ENCODE measurements at places on chromosomes 7 and 10.
A peak's percentile ranks its signal among the peaks of the same experiment; 100 is the strongest.

GRCh38 chr10:112491144-112491543 is 44.1 kb downstream of the VTI1A start:
- no peaks in the 10 kb centered on the region for H3K27me3 ChIP-seq
- H3K4me1 ChIP-seq: peaks cover 4% of the 10 kb centered on the region
- H3K27ac ChIP-seq: no peak overlapping the region
- no peak overlapping the region for H3K4me3 ChIP-seq

DNA sequence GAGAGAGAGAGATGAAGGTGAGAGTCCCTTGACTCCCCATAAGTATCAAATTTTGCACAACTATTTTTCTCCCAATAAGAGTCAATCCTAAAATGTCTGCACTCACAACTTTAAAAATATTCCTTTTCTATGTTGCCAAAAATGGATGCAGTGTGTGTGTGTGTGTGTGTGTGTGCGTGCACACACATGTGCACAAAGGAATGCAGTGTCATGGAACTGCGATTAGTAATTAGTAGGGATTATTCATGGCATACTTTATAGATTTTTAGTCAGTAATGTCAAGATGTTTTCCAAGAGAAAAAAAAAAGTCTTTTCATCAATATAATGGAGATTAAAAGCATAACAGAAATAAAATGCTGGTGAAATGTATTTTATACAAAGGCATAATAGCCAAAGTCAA is 179.1 kb upstream of the LRRTM3 start:
- no peaks in the 10 kb centered on the region for H3K27me3 ChIP-seq
- no peak overlapping the region for H3K4me3 ChIP-seq
- H3K27ac ChIP-seq: no peak overlapping the region
- H3K4me1 ChIP-seq: no peaks in the 10 kb centered on the region

DNA sequence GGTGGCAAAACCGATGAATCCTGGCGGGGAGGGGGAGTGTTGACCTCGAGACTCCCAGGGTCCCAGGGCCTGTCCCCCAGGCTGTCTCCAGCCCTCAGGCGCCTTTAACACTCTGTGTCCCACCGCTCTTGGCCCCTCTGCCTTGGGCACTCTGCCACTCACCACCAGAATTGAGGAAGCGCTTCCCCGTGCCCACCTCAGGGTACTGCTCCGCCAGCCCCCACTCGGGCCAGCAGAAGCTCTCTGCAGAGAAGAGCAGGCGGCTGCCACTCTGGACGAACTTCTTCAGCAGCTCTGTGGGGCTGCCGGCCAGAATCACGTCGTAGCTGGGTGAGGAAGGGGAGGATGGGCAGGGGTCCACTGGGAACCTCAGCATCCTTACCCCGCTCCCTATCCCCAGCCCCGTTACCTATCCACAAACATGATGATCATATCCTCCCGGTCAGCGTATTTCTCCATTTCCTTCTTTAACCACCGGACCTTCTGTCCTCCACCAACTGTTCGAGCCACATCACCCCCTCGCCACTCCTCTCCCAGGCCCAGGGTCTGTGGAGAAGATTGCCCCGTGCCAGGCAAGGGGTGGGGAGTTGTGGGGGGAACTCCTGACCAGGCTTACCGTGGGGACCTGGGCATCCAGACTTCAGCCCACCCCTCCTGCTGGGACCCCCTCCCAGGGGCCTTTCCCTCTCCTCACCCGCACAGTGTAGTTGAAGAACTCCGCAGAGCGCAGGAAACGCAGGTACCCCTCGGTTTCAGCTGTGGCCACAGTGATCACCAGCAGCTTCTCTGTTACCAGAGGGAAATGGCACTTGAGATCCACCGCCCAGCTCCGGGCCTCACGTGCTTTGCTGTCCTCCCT is 1.2 kb downstream of the PLOD3 start:
- peak overlapping the region; percentile 82 for H3K27ac ChIP-seq
- H3K4me3 ChIP-seq: peak overlapping the region; percentile 96
- peaks cover 20% of the 10 kb centered on the region for H3K36me3 ChIP-seq
- no peak for DNase-seq
- peaks cover 27% of the 10 kb centered on the region for H3K4me1 ChIP-seq

DNA sequence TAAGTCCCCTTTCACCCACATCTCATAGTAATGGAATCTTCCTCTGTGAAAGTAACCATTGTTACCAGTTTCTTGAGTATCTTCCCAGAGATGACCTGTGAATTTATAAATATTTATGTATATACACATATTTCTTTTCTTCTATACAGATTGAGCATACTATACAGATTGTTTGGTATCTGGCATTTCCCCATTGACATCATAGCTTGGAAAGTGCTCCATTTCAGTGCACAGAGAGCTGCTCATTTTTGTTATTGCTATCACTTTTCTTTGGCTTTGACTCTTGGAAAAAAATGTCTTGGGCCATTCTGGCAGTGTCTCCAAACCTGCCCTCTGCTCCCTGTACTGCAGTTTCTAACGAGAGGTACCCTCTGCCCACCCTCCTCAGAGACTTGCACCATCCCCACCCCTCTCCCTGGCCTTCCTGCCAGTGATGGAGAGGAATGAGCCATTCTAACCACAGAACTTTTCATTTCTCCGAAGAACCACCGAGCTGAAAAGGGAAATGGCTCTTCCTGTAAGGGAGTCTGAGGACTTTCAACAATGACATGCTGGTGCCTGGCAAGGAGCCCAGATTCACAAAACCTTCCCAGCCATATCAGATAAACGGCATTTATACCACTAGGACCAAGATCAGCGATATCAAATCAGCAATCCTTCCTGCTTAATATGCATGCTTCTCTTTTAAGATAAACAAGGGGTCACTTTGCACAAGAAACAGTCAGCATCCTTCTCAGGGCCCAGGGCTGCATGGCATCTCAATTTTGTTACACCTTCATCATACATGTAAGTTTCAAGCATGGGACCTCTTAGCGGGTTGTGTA is 19.7 kb upstream of the CCSER2 start:
- H3K27me3 ChIP-seq: peaks cover 12% of the 10 kb centered on the region
- peak overlapping the region; percentile 86 for H3K27ac ChIP-seq
- peaks cover 15% of the 10 kb centered on the region for H3K36me3 ChIP-seq
- DNase-seq: peak; percentile 50
- peak overlapping the region; percentile 62 for H3K4me3 ChIP-seq

DNA sequence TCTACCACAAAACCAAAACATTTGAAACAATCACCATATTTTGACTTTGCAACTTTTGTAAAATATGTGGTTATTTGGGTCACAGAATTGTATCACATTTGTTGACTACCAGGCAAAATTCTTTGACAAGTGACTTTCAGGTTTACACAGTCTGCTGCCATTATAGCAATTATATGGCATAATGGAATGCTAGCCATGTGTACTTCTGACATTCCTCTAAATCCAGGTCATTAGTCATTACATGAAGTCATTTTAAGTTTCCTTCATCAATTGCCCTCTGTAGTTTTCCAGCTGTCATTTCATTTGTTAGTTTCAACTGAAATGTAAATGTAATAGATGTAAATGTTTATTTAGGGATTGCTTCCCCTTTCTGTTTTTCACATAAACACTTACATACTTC is 137.5 kb downstream of the IMMP2L start:
- H3K4me1 ChIP-seq: no peaks in the 10 kb centered on the region
- no peak for DNase-seq
- no peaks in the 10 kb centered on the region for H3K27me3 ChIP-seq
- H3K4me3 ChIP-seq: no peak overlapping the region
- H3K36me3 ChIP-seq: peaks cover 2% of the 10 kb centered on the region

DNA sequence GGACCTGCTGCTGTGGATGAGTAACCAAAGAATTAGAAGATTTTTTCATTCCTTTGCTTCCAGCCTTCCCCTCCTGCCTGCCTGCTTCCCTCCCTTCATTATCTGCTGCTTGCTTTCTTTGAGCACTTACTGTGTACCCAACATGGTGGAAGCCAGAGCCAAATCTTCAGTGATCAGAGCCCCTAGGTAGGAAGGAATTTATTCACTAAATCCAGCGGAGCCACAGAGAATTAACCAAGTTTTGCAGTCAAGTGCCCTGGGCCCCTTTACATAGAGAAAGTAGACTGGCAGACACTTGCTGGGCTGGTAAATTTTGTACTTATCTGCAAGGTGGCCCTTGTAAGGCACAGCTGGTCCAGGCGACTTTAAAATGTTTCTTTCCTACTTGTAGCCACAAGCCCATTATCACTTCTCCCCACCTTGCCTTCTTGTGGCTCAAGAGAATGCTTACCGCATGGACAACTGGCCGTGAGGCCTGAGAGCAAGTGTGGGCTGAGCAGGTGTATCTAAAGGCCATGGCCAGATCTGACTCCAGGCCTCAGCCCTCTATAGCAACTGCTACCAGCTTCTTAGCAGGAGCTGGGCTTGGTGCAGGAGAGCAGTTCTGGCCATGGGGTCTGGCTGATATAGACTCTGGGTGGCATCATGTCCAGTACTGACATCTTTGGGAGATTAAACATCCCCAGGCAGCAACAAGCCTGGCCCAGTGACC is 11.1 kb downstream of the UNC5B start:
- H3K4me1 ChIP-seq: no peaks in the 10 kb centered on the region
- DNase-seq: no peak
- H3K27ac ChIP-seq: no peak overlapping the region

DNA sequence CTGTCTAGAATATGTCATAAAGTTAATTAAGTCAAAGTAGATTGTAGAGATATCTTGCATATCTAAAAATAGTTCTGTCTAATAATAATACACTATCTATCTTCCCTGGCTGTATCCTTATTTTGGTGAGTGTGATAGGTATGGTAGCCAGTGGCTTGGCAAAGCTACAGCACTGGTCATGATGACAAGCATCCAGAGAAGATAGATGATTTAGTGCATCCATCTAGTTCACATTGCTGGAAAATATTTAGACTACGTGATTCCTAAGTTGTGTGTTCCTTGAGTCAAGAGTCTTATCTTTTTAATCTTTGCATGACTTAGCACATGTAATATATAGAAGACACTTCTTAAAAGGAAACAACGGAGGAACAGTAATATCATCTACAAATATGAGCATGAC is 711.2 kb upstream of the KCND2 start:
- H3K27me3 ChIP-seq: no peaks in the 10 kb centered on the region
- H3K4me1 ChIP-seq: no peaks in the 10 kb centered on the region
- H3K36me3 ChIP-seq: no peaks in the 10 kb centered on the region
- DNase-seq: no peak

DNA sequence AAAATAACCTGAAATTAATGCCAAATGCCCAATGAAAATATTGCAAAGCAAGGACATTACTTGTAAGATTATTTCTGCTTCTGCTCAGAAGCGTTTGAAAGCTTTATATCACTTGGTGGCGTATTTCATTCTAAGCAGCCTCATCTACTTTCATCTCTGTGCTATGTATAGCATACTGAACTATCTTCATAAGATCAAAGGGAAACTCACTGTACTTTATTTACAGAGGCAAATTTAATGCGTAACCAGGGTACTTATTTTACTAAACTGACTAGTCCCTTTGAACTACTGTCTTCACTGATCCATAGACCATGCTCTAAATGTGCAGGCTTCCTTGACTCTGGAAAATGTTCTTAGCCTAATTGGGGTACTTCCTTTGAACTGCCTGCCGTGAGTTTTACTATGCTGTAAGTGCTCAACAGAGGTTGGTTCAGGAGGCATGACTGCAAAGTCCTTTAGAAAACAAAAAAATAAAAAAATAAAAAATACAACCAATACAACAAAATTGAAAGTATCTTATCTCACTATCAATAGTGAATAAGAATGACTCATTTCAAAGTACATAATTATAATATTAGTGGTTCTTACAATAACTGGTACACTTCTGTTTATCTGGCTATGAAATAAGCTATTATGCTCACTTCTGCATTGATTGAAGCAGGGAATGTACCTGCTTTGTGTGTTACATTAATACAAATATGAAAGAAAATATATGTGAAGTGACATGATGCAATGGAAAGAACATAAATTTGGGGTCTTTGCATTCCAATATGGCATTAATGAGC is 41.0 kb upstream of the TSPAN12 start:
- H3K27me3 ChIP-seq: no peaks in the 10 kb centered on the region
- H3K4me1 ChIP-seq: no peaks in the 10 kb centered on the region
- DNase-seq: no peak
- H3K36me3 ChIP-seq: no peaks in the 10 kb centered on the region
- H3K27ac ChIP-seq: no peak overlapping the region

DNA sequence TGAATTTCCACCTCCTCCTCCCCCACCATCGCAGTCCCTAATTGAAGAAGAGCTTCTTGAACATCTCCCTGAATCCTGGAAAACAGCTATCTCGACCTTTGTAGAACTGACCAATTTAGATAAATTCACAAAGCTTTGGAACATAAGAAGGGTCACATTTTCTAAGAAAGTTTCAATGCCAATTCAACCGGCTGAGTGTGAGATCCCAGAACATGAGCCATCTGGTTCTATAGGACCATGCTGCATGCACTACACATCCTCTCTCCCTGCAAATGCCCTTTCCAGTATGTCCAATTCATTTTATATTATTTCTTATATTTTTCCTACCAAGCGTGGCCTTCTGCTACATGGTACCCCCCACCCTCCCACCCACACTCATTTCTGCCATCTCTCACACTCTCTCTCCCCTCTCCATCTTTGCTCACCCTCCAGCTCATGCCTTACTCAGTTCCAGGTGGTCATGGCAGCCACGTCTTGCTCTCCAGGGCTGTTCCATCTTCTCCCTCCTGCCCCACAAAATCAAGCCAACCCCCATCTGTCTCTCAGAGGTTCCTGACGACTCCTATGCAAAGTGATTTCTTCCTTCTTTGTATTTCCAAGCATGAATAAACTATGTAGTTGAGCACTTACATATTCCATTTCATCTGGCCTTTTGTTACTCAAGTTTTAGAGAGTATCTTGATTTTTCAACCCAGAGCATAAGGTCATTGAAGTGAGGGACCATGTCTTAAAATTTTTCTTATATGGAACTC is 19.3 kb downstream of the FRMD4A start:
- no peak for DNase-seq
- no peak overlapping the region for H3K27ac ChIP-seq
- peaks cover 14% of the 10 kb centered on the region for H3K27me3 ChIP-seq
- no peaks in the 10 kb centered on the region for H3K4me1 ChIP-seq
- no peaks in the 10 kb centered on the region for H3K36me3 ChIP-seq

DNA sequence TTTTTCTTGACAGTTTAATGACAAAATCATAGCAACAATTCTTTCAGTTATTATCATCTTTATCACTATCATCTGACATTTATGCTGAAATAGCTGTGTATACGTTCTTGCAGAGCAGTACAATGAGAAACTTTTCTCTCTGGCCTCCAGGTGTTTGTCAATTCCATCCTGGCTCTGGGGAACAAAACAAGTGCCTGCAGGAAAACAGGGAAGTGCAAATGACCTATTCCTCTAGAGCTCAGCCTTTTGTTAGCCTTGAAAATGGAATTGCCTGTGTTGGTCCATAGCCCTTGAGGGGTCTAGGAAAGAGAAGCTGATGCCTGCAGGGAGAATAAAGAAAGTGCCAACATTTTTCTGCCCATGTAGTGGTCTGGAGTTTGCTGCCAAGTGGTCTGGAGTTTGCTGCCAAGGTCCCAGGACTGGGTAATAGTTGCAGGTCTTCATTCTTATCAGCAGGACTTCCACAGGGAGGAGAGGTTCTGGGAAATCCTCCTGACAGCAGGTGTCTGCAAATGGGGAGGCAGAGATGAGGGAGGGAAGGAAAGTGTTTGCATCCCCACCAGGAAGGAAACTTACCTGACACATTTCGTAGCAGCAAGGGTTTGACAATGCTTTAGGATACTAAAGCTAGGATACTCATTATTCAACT is 10.1 kb upstream of the CSTF2T start:
- DNase-seq: no peak
- H3K27ac ChIP-seq: no peak overlapping the region
- no peaks in the 10 kb centered on the region for H3K36me3 ChIP-seq

- peaks cover 5% of the 10 kb centered on the region for H3K27me3 ChIP-seq
- no peak overlapping the region for H3K4me3 ChIP-seq
- DNase-seq: peak; percentile 66
Observed at GRCh38 chr10:26890956-26891355, 30.2 kb upstream of the ABI1 start.

GRCh38 chr7:15046861-15047260 is 144.3 kb upstream of the DGKB start:
- no peak for DNase-seq
- no peak overlapping the region for H3K4me3 ChIP-seq
- H3K36me3 ChIP-seq: no peaks in the 10 kb centered on the region
- H3K4me1 ChIP-seq: no peaks in the 10 kb centered on the region
- H3K27me3 ChIP-seq: no peaks in the 10 kb centered on the region
